ENCODE measurements at places on chromosomes 1 and 21.
A peak's percentile ranks its signal among the peaks of the same experiment; 100 is the strongest.

GRCh38 chr1:87791931-87792740 is 463.5 kb downstream of the LMO4 start:
- no peak for DNase-seq

DNA sequence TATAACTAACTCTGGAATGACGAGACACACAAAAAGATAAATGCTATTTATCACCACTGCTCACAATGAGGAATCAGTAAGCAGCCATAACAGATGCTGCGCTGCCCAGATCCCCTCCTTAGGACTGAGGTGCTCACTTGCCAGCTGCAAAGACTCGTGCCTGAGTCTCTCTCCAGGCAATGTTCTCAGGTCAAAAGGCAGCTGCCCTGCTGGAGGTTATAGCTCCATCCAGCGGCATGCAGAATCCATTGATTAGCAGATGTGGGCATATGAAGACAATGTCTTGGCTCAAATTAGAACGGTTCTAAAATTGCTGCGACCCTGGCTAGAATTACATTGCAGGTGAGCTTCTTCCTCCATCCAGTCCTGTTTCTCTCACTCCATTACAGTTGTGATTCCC is 328.2 kb upstream of the CHRM3 start:
- DNase-seq = no peak

- DNase-seq = no peak
Observed at GRCh38 chr21:43758111-43758641, 17.9 kb downstream of the CSTB start.

DNA sequence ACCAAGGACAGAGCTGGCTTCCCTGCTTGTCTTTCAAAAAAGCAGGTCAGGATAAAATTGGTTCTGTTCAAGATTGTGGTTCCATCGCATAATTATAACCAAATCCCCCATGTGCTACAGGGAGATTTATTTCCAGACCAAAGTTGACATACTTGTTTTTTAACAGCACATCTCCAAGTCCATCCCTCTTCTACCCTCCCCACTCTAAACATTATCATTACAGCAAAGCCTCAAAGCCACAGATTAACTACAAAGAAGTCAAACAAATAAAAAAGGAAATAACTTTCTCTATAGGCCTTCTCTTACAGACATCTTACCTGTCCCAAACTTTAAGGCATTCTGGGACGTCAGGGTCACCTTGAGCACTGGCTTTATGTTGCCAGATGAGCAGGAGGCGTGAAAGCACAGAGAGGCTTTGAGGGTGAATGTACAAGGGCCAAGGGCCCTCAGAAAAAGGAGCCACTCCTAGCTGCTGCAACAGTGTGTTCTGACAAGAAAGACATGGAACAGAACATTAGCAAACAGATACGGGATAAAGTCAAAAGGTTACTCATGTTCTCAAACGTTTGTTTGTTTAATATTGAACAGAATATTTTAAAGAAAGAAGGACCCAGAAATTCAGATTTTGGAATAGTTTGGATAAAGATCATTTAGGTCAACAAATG is 31.2 kb downstream of the UBR4 start:
- no peak for DNase-seq

DNA sequence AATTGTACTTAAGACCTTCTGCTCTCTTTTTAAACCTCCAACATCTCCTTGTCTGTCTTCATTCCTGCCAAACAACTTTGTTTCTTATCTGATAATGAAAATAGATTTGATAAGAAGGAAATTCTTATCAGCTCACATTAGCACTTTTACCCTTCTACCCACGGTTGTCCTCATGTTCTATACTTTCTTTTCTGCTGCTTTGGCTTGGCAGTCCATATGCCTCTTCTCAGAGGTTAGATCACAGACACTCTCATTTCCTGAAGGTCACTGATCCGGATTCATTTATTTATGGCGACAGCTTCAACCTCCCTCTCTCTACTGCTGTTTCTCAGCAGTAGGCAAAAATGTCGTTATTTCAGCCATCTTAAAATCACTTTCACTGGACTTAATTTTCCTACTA is 2015.8 kb downstream of the NCAM2 start:
- no peak for DNase-seq

DNA sequence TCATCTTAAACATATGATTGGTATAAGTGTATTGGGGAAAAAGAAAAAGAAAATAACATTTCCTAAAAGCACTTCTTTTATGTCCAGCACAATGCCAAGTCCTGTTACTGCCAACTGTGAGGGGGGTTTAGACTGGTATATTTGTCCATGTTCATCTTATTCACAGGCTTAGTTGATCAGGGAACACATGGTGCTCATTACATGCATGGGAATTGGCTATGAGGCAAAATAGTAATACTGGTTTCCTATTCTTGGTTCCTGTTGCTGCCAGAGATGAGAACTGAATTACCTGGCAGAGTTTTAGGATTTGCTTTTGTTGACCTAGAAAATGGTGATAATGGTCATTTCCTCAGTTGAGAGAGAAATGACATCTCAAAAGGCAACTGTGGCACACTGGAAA is 398.8 kb downstream of the DUSP10 start:
- DNase-seq = no peak

GRCh38 chr1:56931211-56931610 is 34.6 kb downstream of the C8B start:
- no peak for DNase-seq

DNA sequence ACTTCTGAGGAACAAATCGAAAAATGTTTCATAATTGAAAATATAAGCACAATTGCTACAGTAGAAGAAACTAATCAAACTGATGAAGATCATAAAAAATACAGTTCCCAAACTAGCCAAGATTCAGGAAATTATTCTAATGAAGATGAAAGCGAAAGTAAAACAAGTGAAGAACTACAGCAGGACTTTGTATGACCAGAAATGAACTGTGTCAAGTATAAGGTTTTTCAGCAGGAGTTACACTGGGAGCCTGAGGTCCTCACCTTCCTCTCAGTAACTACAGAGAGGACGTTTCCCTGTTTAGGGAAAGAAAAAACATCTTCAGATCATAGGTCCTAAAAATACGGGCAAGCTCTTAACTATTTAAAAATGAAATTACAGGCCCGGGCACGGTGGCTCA is 30.6 kb downstream of the IFNAR1 start:
- DNase-seq = no peak

DNA sequence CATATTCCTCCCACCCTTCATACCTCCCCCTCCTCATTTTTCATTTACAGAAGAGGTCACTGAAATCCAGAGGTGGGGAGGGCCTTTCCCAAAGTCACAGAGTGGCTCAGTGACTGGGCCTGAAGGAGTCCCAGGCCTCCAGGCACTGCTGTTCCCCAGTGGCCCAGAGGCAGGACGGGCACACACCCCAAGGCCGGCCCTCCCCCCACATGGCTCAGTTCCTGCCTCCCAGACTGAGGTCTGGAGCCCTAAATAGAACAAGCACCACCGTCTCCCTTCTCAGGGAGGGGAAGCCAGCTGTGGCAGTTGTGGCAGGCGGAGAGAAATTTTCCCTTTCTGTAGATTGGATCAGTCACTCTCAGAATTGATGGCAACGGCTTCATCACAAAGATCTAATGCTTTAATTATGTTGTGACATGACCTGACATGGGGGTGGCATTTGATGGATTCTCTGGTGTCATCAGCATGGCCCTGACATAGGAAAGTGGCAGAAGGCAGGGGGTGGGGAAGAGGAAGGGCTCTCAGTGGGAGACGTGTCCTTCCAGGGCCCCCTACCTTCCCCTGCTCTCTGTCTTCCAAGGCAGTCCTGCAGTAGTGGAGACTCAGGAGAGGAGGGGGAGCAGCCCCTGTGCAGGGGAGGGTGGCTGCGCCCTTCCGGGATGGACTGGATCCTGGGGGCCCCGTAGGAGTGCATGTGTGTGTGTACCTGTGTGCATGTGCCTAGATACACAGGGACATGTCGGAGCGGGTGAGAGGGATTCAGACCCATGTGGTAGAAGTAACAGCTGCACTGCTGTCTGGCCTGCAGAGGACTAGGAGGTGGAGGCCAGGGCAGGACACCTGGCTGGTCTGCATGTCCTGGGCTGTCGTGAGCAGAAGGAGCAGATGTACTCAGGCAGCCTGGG is 41.2 kb upstream of the FOXO6 start:
- no peak for DNase-seq

DNA sequence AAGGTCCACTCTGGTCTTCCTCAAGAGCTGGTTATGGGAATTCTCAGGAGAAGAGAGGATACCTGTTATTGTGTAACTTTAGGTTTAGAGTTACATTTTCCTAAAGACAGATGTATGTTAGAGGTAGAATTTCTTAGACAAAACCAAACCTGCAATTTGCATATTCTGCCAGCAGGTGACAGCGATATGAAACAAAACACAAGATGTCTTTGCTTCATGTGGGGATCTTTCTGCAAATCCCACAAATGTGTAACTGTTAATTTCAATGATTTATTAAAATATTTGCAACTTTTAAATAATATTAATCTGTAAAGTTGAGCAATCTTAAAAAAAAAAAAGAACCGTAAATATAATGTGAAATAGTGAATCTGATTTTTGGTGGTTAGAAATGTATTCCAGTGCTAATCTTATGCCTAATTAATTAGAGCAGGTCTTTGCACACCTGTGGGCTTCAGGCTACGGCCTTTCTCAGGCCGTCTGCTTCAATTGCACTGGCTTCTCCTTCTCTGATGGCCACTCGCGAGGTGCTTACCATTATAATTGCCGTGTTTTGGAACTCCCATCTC is 33.4 kb downstream of the FAM78B start:
- DNase-seq = no peak

GRCh38 chr1:115283681-115284146 is 54.3 kb downstream of the NGF start:
- DNase-seq = no peak

GRCh38 chr1:12075195-12076114 is 12.4 kb downstream of the TNFRSF8 start:
- DNase-seq = no peak

DNA sequence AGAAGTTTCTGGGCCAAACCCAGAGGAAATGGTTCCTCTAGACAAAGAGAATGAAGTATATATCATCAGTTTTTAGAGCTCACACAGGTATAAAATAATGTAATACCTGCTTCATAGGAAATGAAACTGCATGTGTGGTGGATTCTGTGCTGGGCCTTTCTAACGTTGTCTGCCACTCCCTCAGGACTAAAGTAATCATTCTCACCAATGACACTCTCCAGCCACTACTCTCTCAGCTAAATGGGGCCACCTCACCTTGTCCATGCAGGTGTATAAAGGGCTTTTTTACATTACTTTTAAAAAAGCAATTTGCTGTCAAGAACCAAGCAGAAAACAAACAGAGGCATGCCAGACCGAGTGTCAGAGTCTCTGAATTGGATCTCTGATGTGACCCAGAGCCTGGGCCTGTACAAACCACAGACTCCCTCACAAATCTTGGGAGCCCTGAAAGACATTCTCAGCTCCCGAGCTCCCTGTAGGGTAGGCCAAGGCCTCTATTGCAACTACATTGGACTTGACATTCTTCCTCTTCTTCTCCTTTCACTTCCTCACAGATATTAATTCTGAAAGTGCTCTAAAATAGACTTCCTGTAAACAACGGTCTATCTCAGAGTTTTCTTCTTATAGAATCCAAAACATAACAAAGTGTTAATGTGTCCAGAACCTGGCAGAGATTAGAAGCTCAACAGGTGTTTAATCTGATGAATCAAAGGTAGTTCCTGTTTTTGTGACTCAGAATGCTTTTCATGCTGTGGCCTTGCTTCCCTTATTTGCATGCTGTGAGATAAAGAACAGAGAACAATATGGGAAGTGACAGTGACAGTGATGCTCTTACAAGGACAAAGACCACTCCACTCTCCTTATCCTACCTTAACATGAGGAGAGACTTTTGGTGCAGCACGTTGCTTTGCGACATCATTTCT is 8.6 kb downstream of the AIM2 start:
- no peak for DNase-seq

DNA sequence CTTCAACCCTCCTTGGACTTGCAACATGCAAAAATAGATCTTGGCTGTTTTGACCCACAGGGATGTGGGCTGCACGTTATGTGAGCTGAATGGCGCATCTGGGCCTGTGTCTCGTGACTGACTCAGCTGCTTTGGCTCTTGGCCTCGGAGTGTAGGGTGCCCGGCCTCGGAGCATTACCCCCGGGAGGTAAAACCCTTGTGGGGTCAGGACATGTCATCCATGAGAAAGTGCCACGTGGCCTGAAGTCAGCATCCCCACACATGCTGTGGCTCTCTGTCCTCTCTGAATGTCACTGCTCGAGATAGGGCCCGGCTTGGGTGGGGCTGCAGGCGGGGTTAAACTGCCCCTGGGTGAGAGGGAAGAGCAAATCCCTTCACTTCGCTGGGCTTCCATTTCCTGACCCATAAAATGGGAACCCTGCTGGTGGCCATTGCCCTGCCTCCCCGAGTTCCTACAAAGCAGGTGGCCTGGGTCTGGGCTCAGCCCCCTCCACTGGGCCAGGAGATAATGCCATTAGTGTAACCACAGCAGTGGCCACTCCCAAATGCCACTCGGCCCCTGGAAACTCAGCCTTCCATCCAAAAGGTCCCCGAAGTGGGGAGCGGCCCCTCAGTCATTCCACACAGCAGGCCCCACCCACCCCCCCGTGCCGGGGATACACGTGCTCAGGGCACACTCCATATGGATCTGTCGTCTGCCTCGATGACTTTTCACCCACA is 22.8 kb upstream of the TSPEAR start:
- no peak for DNase-seq

DNA sequence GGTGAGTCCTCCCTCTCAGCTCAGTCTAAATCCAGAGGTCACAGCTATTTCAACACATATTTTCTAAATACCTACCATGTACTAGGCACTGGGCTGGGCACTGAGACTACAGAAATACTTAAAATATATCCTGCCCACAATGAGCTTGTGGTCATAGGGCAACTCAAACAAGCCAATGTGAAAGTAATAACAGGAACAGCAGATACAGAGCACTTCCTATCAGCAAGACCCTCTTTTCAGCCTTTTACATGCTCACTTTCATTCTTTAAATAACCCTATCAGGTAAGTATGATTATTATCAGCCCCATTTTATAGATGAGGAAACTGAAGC is 71.9 kb downstream of the CD34 start:
- DNase-seq = no peak

GRCh38 chr21:42306366-42307035 is 8.7 kb downstream of the TFF3 start:
- peak; percentile 15 for DNase-seq

- no peak for DNase-seq
Observed at GRCh38 chr21:45336535-45336810, 48.8 kb upstream of the POFUT2 start.

GRCh38 chr1:55209247-55209646 is 5.9 kb downstream of the USP24 start:
- DNase-seq = no peak

DNA sequence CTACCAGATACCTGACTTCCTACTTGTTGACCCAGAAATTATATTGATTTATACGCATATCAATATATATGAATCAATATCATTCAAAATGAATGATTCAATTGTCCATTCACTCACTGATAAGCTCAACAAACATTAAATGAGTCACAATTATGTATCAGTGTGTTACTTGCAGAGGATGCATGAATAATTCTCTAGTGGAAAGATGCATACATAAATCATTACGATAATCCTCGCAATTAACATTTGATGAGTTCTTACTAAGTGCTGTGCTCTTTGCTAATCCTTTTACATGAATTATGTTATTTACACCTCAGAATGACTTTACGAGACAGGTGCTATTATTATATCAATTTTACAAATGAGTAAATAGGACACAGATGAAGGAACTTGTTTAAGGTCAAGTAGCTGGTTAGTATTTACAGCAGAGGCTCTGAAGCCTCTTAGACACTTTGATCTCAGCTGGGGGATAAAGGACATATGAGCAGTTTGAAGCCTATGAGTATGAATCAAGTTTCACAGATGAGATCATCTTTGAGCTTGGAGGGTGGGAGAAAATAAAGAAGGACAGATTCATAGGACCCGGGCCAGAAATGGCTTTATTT is 112.8 kb upstream of the ADAMTS5 start:
- no peak for DNase-seq

Measured in NCI-H2171 (cell line).